ENCODE measurements at places on chromosomes 5 and 9.
A peak's percentile ranks its signal among the peaks of the same experiment; 100 is the strongest.

DNA sequence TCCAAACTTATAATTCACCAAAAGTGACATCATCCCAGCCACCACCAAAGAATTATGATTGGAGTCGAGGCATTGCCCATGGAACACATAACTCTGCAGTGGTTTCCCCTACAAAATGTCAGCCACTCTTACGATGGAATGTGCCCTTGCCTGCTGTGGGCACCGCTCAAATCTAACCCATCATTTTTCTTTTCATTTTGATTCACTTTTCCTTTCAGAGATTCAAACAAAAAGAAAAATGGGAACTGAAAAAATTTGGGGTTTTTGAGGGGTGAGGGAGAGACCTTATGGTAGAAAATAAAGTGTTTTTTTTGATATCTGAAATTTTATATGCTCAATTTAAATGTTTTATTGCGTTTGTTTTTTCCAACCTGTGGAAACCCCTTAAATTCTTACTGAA, 28.1 kb downstream of the SMARCA2 start:
- no peaks in the 10 kb centered on the region for H3K4me1 ChIP-seq
- peaks cover 34% of the 10 kb centered on the region for H3K27me3 ChIP-seq
- H3K27ac ChIP-seq = no peak overlapping the region
- H3K36me3 ChIP-seq = peaks cover 7% of the 10 kb centered on the region
- no peak for DNase-seq

- H3K4me3 ChIP-seq = no peak overlapping the region
- H3K36me3 ChIP-seq = no peaks in the 10 kb centered on the region
- H3K27ac ChIP-seq = no peak overlapping the region
Measured at GRCh38 chr5:61053937-61054336, 108.3 kb downstream of the SMIM15 start.

DNA sequence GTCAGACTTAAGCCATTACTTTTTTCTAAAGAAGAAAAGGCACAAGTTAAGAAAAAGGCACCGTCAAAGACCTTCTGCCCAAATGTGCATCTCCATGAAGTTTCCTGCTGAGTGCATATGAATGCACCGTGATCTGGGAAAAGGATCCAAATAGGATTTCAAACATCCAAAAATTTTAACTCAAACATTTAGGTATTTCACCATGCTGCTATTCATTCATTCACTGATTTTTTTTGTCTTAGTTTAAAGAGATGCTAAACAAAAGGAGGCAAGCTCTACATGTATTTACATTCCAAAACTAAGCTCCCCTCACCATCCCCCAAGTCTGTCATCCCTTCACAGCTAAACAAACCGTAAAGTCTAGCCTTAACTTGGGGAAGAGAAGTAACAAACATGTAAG, 291.9 kb downstream of the ARL15 start:
- H3K27me3 ChIP-seq = no peaks in the 10 kb centered on the region
- H3K4me3 ChIP-seq = no peak overlapping the region
- H3K36me3 ChIP-seq = no peaks in the 10 kb centered on the region
- H3K27ac ChIP-seq = no peak overlapping the region

GRCh38 chr9:131270171-131271015, 5.9 kb downstream of the FAM78A start:
- H3K4me3 ChIP-seq = no peak overlapping the region
- peak; percentile 32 for DNase-seq
- H3K27ac ChIP-seq = peak overlapping the region; percentile 51
- no peaks in the 10 kb centered on the region for H3K27me3 ChIP-seq
- H3K36me3 ChIP-seq = no peaks in the 10 kb centered on the region

- DNase-seq = peak; percentile 26
- no peaks in the 10 kb centered on the region for H3K27me3 ChIP-seq
- no peaks in the 10 kb centered on the region for H3K36me3 ChIP-seq
- H3K27ac ChIP-seq = no peak overlapping the region
- no peak overlapping the region for H3K4me3 ChIP-seq
Measured at GRCh38 chr5:43780586-43780985, 177.6 kb downstream of the NNT start.

DNA sequence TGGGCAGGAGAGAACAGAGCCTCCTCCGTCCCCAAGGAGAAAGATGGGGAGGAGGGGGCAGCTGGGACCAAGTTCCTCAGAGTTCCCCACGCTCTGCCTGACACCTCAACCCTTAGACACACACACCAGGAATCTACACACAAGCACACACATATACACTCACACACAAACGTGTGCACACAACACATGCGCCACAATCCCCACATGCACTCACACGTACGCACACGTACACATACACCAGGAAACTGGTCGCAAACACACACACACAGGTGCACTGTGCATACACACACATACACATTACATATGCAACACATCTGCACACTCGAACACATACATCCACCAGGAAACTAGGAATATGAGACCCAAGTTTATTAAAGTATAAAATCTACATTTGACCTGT, 50.4 kb downstream of the ROR2 start:
- H3K27me3 ChIP-seq = no peaks in the 10 kb centered on the region
- DNase-seq = no peak
- H3K36me3 ChIP-seq = no peaks in the 10 kb centered on the region
- H3K4me1 ChIP-seq = peaks cover 73% of the 10 kb centered on the region
- H3K4me3 ChIP-seq = no peak overlapping the region

GRCh38 chr9:136142859-136143214, 24.2 kb upstream of the TMEM250 start:
- H3K36me3 ChIP-seq = no peaks in the 10 kb centered on the region
- no peaks in the 10 kb centered on the region for H3K27me3 ChIP-seq
- DNase-seq = no peak
- H3K4me3 ChIP-seq = no peak overlapping the region
- H3K4me1 ChIP-seq = no peaks in the 10 kb centered on the region
- no peak overlapping the region for H3K27ac ChIP-seq

DNA sequence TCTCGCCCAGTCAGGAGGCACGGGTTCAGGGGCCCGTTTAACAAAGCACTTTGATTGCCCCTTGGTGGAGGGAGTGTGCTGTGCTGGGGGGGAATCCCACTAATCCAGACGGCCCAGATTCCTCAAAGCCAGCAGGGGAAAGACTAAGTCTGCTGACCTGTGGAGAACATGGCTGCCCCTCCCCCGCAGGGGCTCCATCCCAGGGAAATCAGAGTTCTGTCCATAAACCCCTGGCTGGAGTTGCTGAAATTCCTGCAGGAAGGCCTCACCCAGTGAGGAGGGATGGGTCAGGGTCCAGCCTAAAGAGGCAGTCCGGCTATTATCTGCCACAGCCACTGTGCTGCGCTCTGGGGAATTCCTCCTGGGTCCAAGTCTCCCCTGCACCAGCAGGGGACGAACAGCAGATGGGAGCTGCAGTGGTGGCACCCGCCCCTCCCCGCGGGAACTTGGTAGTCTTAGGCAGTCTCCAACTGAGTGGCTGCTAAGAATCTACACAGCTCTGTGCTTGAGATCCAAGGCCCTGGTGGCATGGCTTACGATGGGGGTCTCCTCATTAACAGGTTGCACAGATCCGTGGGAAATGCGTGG, 174.0 kb upstream of the DAB2 start:
- DNase-seq = peak; percentile 4
- peaks cover 12% of the 10 kb centered on the region for H3K4me1 ChIP-seq
- no peak overlapping the region for H3K4me3 ChIP-seq
- peak overlapping the region; percentile 61 for H3K27ac ChIP-seq
- no peaks in the 10 kb centered on the region for H3K36me3 ChIP-seq

DNA sequence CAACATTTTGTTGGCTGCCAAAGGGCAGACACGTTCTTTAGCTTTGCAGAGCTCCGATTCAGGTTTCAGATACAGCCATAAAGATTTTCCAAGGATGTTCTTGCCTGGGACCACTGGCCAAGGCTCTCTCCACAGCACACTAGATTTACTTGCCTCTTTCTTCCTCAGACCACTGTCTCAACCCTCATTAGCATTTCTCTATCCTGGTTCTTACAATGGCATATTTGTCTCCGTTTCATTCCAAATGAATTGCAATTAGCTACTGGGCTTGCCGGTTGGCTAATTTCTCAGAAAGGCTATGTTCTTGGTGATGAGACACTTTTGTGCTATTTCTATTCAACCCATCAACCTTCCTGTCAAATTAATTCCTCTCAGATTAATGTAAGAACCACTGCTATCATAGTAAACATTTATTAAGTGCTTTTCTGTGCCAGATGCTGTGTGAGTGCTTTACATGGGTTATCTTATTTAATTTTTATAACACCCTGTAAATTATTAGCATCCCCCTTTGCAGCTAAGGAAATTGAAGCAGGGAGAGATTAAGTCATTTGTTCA, 118.4 kb upstream of the NR3C1 start:
- H3K4me1 ChIP-seq = no peaks in the 10 kb centered on the region
- DNase-seq = no peak
- no peaks in the 10 kb centered on the region for H3K27me3 ChIP-seq
- H3K27ac ChIP-seq = no peak overlapping the region
- H3K4me3 ChIP-seq = no peak overlapping the region

GRCh38 chr5:7053528-7054209, 340.4 kb downstream of the TENT4A start:
- H3K4me3 ChIP-seq = no peak overlapping the region
- no peaks in the 10 kb centered on the region for H3K27me3 ChIP-seq
- H3K4me1 ChIP-seq = no peaks in the 10 kb centered on the region
- no peak overlapping the region for H3K27ac ChIP-seq

- no peaks in the 10 kb centered on the region for H3K36me3 ChIP-seq
- H3K4me1 ChIP-seq = peaks cover 10% of the 10 kb centered on the region
- no peaks in the 10 kb centered on the region for H3K27me3 ChIP-seq
- H3K27ac ChIP-seq = no peak overlapping the region
- no peak for DNase-seq
- H3K4me3 ChIP-seq = no peak overlapping the region
Measured at GRCh38 chr9:98383758-98384157, 128.3 kb upstream of the TBC1D2 start.

- DNase-seq = peak; percentile 31
- peaks cover 24% of the 10 kb centered on the region for H3K36me3 ChIP-seq
- peak overlapping the region; percentile 98 for H3K27ac ChIP-seq
- peaks cover 28% of the 10 kb centered on the region for H3K4me1 ChIP-seq
- H3K4me3 ChIP-seq = no peak overlapping the region
Measured at GRCh38 chr5:176533894-176534611, 3.1 kb downstream of the RNF44 start.

DNA sequence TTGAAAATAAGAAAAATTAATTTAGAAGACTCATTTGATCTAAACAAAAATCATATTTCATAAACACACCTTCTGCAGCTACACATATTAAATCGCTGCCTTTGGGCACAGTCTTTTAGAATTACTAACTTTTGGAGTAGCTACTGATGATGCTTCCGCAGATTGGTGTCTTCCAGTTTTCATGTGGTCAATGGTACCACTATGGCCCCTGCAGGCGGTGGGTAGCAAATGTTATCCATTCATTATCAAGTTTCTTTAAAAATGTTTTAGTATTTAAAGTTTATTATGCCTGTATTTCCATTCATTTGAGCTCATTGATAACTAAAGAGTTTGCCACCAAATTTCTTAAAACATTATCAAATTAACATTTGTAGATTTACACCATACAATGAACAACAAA, 122.9 kb upstream of the GRAMD2B start:
- no peak for DNase-seq
- no peaks in the 10 kb centered on the region for H3K36me3 ChIP-seq
- H3K4me1 ChIP-seq = no peaks in the 10 kb centered on the region
- no peak overlapping the region for H3K4me3 ChIP-seq

DNA sequence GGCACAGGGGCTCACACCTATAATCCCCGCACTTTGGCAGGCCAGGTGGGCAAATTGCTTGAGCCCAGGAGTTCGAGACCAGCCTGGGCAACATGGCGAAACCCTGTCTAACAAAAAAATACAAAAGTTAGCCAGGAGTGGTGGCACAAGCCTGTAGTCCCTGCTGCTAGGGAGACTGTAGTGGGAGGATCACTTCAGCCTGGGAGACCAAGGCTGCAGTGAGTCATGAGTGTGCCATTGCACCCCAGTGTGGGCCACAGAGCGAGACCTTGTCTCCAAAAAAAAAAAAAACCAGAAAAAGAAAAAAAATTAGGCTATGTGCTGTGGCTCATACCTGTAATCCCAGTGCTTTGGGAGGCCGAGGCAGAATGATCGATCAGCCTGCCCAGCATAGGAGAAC, 58.5 kb upstream of the EIF4EBP3 start:
- H3K4me1 ChIP-seq = no peaks in the 10 kb centered on the region
- no peak overlapping the region for H3K27ac ChIP-seq
- peaks cover 41% of the 10 kb centered on the region for H3K36me3 ChIP-seq
- DNase-seq = no peak
- no peak overlapping the region for H3K4me3 ChIP-seq

GRCh38 chr9:122797316-122798063, 2.4 kb upstream of the OR1K1 start:
- no peaks in the 10 kb centered on the region for H3K27me3 ChIP-seq
- H3K4me1 ChIP-seq = no peaks in the 10 kb centered on the region
- H3K4me3 ChIP-seq = no peak overlapping the region
- no peaks in the 10 kb centered on the region for H3K36me3 ChIP-seq

GRCh38 chr9:37342895-37343294, 79.6 kb upstream of the GRHPR start:
- peaks cover 18% of the 10 kb centered on the region for H3K4me1 ChIP-seq
- DNase-seq = no peak
- no peak overlapping the region for H3K27ac ChIP-seq

GRCh38 chr5:173781816-173782670, 106.1 kb upstream of the CPEB4 start:
- H3K4me1 ChIP-seq = peaks cover 15% of the 10 kb centered on the region
- DNase-seq = no peak
- H3K36me3 ChIP-seq = no peaks in the 10 kb centered on the region
- no peak overlapping the region for H3K4me3 ChIP-seq
